ENCODE measurements at places on chromosomes 5 and 9.
A peak's percentile ranks its signal among the peaks of the same experiment; 100 is the strongest.

DNA sequence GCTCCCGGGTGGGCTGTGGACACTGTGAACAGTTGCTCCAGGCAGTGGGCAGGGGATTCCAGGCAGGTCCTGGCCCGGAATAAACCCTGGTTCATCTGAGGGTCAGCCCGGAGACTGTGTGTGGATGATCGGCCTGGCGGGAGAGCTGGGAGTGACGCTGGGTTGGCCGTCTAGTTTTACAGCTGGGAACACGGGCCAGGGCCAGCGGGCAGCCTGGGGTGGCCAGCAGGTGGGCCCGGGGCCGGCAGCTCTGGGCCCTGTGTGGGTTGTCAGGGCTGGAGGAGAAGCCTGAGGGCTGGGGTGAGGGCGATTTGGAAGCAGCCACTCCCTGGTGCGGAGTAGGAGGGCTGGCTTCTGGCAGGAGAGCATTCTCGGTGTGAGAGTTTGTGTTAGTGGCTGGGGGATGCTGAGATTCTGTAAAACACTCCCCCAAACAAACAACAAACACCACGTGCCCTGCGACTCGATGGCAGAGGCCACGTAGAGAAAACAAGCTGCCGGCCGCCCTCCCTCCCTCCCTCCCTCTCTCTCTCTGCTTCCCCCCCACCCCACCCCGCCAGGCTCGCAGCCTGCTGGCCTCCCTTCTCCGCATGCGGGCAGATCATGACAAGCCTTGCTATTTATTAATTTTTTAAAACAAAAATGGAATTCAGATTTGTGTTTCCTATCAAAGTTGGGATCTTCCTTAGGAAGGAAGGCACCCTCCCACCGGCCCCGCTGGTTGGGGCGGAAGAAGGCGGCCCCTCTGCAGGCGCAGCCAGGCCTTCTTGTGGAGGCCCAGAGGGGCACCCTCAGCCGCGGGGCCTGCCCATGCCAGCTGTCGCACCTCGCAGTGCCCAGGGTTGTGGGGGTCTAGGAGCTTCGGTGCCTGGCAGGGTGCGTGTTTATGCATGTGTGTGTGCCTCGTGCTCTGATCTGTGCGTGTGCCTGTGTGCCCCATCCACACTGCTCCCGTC, 49.5 kb downstream of the RXRA start:
- peak; percentile 26 for DNase-seq

- DNase-seq, result no peak
Measured at GRCh38 chr5:137156180-137156579, 342.9 kb downstream of the SPOCK1 start.

DNA sequence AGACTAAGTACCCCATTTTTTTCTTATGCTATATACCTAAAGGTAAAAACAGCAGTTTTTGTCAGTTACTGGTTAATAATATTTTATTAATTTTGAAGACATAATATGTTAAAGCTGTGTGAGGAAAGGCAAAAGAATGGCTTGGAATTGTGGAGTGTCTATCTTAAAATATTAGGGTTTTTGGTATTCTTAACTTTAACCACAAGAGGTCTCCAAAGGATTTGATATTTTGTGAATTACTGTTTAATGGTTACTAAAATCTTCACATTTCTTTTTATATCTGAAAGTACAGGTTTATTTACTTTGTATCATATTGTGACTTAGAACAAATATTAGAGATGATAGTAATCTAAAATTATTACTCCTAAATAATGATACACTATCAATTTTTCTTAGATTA, 32.0 kb upstream of the DHFR start:
- DNase-seq, result no peak

DNA sequence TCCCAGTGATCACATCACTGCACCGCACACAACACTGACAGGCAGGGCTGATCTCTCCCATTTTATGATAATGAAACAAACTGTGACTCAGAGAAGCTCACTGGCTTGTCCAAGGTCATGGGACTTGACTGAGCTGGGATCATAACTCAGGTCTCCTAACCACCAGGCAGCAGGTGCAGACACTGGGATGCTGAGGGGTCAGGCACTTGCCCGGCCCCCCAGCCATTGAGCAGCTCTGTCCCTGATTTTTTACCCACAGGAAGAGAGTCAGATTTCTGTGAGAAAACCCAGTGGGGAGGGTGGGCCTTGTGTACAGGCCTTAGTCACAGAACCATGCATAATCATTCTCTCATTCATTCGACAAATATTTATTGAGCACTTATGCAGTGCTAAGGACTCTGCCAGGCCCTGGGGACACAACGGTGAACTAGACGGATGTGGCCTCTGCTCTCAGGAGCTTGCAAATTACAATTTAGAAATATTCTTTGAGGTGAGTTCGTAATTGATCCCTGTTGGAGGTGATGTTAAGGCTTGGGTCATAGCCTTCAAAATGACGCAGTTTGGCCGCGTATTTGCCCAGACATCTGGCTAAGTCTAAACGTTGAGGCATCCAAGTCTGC, 54.5 kb upstream of the TGFBR1 start:
- DNase-seq, result no peak

- DNase-seq, result no peak
Measured at GRCh38 chr9:88593537-88594185, 58.7 kb downstream of the NXNL2 start.

GRCh38 chr9:137639303-137640051, 20.7 kb downstream of the EHMT1 start:
- no peak for DNase-seq

GRCh38 chr5:154376481-154376880, 69.3 kb upstream of the SAP30L start:
- DNase-seq, result no peak

GRCh38 chr5:168822745-168823281, 243.6 kb upstream of the PANK3 start:
- no peak for DNase-seq

DNA sequence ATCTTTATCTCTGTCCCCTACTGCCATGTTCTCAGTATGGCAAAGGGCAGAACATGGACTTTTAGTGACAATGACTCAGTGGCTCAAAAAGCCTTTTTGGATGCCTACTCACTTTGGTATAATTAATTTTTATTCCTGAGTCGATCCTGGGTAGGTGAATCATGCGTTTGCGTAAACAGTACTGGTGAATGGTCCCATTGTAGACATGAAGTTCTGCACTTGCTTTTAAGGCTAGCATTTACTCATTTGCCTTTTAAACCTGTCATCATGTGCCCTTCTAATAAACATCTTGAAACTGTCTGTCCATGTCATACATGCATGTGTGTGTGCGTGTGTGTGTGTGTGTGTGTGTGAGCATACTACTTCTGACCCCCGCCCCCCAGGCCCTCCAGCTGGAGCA, 223.0 kb downstream of the AUH start:
- no peak for DNase-seq

DNA sequence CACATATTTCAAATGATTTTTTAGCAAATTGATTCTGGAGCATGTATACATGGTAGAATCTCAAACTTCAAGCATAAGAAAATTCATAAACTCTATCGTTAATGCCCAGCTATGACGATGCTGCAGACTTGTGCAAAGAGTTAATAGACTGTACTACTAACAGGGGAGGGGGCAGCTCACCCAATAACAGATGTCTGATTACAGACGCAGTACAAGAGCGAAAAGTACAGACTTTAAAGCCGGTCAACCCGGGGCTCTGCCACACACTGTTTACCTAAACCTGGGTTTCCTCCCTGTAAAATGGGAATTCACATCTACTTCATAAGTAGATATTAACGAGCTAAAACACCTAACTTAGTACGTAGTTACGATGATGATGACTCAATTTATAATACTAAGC, 651 bp downstream of the TRIM23 start:
- no peak for DNase-seq

GRCh38 chr5:110957934-110958333, 113.6 kb upstream of the TSLP start:
- no peak for DNase-seq

GRCh38 chr5:113427871-113428574, 6.8 kb downstream of the TSSK1B start:
- DNase-seq, result no peak

DNA sequence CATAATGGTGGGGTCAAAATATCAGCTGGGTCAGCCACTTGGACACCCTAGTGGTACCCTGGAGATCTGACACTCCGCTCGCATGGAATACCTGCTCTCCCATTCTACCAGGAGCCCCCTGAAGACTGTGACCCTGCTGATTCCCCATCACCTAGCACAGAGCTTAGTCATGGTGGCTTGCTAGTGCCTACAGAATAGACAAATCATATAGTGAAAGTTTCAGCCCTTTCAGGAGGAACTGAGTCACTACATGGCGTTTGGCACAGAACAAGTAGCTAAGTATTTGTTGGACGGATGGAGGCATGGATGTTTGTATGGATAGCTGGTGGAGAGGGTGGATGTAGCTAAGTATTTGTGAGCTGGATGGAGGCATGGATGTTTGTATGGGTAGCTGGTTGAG, 65.3 kb downstream of the LMX1B start:
- no peak for DNase-seq

DNA sequence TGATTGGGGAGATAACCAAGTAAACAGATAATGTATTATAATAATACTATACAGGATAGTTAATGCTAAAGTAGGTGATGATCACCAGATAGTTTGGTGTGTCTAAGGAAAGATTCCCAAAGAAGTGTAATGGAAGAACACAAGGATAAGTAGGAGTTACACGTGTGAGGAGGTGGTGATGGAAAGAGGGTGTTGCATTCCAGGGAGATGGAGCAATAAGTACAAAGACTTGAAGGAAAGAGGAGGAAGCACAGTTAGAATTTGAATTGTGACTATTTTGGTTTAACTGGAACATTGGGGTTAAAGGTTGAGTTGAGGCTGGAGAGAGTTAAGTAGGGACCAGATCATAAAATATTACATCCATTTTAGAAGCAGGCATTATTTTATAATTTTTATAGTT, 76.9 kb downstream of the IPO11 start:
- DNase-seq, result no peak

- DNase-seq, result no peak
Measured at GRCh38 chr9:87054999-87055686, 107.8 kb upstream of the GAS1 start.
